ENCODE measurements at places on chromosomes 1 and 21.

- DNase-seq = no peak
Measured at GRCh38 chr1:226887006-226887405, 16.6 kb downstream of the PSEN2 start.

DNA sequence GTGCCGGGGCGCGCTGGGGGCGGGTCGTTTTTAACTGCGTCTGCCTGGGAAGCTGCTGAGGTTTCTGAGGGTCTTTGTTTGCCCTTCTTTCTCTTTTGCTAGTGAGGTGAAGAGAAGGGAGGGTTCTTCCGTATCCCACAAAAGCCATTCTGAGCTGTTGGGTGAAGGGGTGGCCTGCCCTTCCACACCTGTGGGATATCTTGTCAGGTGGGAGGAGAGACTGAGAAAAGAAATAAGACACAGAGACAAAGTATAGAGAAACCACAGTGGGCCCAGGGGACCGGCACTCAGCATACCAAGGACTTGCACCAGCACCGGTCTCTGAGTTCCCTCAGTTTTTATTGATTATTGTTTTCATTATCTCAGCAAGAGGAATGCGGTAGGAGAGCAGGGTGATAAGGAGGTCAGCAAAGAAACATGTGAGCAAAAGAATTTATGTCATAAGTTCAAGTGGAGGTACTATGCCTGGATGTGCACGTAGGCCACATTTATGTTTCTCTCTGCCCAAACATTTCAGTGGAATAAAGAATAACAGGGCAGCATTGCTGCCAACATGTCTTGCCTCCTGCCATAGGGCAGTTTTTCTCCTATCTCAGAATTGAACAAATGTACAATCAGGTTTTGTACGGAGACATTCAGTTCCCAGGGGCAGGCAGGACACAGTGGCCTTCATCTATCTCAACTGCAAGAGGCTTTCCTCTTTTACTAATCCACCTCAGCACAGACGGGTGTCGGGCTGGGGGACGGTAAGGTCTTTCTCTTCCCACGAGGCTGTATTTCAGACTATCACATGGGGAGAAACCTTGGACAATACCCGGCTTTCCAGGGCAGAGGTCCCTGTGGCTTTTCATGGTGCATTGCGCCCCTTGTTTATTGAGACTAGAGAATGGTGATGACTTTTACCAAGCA lies 972 bp downstream of the PGBD2 start:
- DNase-seq = no peak

DNA sequence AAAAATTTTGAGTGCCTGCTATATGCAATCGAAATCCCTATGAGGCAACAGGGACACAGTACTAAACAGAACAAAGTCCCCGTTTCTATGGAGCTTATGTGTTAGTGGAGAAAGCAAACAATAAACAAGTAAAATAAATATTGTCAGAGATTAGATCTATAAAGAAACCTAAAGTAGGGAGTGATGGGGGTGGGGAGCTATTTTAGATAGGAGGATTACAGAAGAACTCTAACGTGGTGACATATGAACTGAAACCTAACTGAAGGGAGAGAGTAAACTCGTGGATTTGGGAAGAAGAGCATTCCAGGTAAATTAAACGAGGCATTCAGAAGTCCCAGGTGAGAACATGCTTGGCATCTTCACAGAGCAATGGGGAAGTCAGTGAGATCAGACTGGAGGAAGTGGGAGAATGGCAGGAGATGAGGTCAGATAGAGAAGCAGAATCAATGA lies 154.5 kb downstream of the DENND1B start:
- no peak for DNase-seq

DNA sequence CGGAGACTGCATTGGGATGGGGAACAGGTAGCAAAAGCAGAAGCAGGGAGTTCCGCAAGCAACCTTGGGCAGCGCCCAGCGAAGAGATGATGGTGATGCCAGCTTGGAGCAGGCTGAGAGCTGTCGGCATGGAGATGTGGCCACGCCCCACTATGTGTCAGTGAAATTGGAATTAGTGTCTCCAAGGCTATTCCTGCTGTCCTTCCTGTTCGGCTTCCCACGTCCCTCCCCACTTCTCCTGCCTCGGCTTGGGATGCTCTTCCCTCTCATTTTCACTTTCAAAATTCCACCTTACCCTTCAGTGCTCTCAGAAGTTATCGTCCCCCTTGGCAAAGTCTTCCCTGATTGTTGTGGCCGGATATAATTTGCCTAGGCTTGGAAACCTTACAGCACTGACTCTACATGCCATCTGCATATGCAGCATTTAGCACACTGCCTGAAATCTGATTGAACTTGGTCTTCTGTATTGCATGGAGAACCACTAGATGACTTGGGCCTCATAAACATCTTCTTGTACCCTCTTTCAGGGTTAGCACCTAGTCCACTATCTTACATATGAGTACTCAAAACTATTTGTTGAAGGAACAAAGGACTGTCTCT lies 270.7 kb upstream of the RUNX1 start:
- no peak for DNase-seq

GRCh38 chr1:62436039-62436465 lies 797 bp upstream of the USP1 start:
- no peak for DNase-seq

GRCh38 chr1:195195423-195196057 lies 1412.7 kb downstream of the KCNT2 start:
- DNase-seq = no peak

DNA sequence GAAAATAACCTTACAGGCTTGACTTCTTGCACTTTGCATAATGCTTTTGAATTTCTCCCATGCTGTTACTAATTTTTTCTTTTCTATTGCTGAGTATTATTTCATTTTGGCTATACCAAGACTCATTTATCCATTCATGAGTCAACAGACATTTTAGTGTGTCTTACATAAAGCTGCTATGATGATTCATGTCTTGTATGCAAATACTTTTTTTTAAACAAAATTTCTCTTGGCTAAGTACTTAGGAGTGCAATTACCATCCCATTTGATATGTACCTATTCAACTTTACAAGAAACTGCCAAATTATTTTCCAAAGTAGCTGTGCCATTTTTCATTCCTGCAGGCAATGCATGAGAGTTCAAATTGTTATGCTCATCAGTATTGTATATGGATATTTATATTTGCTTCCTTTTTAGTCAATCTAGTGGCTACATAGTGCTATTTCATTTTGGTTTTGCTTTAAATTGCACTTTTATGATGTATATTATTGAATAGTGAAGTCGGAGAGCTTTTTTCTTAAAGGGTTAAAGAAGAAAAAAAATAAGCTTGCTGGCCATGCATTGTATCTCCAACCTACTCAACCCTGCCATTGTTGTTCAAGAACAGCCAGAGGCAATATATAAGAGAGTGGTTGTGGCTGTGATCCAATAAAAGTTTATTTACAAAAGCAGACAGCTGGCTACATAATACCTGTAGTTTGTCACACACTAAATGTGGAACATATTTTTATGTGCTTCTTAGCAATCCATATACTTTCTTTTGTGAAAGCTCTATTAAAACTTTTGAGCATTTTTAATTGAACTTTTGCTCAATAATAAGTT lies 862.8 kb downstream of the KCNT2 start:
- DNase-seq = no peak

DNA sequence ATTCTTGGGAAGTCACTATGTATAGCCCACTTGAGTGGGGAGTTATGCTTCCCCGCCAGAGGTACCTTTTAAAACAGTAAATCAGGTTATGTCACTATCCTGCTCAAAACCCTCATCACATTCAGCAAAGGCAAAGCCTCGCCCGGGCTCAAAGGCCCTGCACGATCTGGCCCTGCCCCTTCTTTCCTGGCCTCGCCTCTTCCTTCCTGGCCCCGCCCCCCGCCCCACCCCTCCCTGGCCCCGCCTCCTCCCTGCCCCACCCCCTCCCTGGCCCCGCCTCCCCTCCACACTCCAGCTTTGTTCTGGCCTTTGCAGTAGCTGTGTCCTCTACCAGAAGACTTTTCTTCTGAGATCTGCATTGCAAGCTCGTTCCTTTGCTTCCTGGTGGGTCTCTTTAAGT lies 6.6 kb downstream of the LDLRAD2 start:
- DNase-seq = no peak

- no peak for DNase-seq
Measured at GRCh38 chr1:10516925-10517676, 42.4 kb downstream of the PEX14 start.

DNA sequence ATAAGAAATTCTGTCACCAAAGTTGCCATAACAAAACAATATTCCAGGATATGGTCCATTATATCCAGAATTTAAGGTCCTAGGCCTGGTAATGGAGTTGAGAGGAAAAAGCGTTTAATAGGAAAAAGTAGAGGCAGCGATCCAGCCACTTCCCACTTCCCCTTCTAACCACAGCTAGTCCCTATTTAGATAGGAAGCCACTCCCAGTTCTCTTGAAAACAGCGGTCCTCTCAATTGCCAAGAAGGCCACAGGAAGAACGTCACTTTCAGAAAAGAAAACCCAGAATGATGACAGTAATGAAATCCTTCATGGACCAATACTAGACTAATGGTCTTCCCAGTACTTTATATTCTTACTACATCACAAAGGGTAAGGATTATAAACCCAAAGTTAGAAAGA lies 38.6 kb downstream of the ABL2 start:
- no peak for DNase-seq

DNA sequence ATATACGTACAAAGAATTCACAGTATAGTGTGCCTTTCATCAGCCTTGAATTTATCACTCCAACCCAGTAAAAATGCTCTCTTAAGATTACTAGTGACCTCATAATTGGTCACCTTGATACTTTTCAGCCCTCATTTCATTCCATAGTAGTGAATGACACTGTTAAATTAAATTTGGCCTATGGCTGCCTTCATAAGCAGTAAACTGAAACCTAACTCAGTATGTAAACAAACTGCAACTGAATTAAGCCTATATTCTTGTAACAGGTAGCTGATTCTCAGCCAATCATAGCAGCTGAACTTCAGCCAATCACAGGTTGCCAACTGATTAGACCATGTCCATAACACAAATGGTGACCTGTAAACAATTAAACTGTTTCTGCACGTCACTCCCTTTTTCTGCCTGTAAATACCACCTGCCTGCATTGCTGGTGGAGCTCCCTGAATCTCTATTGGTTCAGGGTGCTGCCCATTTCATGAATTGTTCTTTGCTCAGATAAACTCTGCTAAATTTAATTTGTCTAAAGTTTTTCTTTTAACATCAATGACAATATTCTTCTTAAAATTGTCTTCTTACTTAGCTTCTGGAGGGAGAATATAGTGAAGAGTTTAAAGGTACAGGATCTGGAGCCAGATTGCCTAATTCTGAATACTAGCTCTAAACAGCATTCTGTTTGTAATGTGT lies 24.0 kb upstream of the CAMSAP2 start:
- no peak for DNase-seq

DNA sequence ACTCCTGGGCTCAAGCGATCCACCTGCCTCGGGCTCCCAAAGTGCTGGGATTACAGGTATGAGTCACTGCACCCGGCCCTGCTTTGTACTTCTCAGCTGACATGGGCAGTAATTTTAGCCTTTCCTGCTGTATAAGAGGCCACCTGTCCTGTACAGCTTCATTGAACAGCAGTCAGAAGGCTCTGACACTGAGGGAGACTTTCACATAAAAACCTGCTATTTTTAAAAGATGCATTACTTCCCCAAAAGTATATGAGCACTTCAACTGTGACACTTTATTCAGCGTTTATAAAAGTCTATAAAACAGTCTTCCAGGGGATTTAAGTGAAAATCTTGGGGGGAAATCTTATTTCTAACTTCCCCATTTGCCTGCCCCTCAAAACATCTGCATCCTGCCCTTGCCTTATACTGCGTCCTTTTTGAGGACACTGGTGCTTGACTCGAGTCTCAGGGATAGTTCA lies 17.6 kb downstream of the RNU5D-1 start:
- no peak for DNase-seq

DNA sequence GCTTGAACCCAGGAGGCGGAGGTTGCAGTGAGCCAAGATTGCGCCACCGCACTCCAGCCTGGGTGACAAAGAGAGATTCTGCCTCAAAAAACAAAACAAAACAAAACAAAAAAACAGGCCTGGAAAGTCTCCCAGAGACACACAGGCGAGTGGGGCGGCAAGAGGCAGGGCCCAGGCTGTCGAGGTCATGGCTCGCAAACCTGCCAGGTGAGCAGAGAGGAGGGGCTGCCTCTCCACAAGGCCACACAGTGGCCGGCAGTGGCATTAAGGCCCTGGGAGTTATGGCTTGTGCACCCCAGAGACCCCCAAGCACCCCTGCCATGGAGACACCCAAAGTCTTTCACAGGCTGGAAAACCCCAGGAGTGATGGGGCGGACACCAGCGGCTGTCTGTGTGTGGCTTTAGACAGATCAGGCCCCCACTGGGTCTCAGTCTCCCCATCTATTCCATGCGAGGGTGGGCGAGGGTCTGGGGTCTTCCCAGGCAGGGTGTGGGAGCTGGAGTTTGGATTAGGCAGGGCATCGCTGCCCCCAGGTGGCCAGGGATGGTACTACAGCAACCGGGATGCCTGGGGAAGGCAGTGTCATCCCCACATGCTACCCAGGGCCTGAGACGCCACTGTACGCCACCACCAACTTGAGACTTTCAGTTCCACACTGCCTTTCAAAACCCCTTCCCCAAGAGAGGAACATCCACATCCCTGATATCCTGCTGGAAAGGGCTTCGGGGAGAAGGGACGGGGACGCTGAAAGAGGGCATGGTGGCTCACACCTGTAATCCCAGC lies 7.3 kb upstream of the CTRC start:
- no peak for DNase-seq

Data from AG09319 (cell line).